GM04503 (cell line): ENCODE measurements at places on chromosomes 13 and 19.

DNA sequence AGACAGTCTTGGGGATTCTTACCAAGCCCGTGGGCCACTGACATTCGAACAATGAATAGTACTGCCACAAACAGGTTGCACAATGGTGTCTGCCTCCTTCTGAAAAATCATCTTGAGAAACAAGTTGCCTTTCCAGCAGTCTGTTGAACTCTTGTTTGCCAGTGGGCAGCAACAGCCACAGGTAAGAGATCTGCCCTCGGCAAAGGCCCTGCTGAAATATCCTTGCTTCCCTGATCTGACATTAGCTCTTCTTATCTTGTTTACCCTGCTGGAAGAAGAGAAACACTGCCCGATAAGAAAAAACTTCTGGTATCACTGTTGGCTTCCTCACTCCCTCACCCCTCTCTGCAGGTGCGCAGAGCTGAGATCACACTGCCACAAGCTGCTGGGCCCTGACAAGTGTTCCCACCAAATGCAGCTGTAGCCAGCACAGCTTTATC lies 2.0 kb downstream of the DOCK9 start:
- no peak for DNase-seq

- DNase-seq: no peak
These were observed 15.9 kb upstream of the RNF17 start for GRCh38 chr13:24748061-24748400.

GRCh38 chr19:55488986-55489710 lies 912 bp downstream of the SSC5D start:
- DNase-seq: no peak

DNA sequence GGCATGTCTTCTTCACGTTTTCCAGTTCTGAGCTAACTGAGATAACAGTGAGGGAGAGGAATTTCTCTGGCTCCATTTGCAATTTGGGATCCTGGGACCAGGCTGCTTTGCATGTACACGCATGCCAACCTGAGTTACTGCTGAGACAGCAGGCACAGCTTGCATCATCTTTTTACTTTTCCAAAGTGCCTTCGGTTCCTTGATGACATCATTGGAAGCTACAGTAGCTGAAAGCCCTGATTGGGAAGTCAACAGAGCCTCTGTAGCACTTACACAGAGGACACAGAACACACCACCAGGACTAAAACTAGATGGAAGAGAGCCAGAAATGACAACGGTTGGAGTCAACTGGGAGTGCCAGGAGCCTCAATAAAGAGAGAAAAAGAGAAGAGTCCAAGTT lies 399.1 kb upstream of the GPC6 start:
- no peak for DNase-seq

DNA sequence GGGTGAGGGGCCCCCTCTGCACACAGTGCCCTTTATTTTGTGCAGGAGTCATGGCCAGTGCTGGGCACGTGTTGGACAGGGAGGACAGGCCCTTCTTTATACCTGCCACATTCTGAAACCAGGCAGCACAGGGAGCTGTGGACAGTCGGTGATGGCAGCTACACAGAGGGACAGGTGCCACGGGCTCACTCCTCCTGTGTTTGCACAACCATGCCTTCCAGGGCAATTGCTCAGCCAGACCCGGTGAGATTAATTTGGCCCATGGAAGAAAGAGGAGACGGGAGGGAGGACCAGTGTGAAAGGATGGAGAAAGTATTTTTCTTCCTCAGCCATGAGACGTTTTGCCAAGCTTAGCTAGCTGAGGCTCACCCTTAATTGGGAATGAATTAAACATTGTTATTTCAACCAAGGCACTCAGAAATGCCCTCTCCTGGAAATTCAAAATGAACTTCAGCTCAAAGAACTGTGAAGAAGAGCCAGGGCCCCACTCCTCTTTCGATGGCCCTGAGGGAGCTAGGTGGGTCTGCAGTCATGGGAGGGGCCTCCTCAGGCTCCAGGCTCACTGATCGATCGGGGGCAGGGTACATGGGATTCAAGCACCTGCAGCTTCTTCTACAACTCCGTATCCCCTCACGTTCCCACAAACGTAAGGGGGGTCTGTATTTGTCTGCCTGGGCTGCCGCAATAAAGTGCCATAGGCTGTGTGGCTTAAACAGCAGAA lies 41.2 kb downstream of the SHISA2 start:
- no peak for DNase-seq

GRCh38 chr19:30361107-30361447 lies 11.1 kb upstream of the ZNF536 start:
- no peak for DNase-seq

DNA sequence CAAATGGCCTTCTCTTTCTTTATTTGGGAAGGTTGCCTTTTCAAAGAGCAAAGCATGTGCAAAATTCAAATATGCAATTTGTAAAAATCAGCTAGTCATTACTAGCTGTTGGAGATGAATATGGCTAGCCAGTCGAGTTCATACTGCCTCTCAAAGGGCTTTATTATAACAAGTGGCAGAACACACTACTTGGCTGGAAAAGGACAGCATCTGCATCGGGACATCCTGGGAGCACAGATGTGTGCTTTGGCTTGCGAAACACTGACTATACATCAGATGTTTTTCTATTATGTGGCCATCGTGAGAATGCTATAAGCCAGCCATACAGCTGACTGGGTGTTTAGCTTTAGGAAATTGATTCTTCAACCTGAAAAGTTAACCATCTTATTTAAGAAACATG lies 424.2 kb downstream of the KCTD12 start:
- DNase-seq: no peak

GRCh38 chr13:79485014-79485811 lies 4.3 kb downstream of the NDFIP2 start:
- peak; percentile 86 for DNase-seq

DNA sequence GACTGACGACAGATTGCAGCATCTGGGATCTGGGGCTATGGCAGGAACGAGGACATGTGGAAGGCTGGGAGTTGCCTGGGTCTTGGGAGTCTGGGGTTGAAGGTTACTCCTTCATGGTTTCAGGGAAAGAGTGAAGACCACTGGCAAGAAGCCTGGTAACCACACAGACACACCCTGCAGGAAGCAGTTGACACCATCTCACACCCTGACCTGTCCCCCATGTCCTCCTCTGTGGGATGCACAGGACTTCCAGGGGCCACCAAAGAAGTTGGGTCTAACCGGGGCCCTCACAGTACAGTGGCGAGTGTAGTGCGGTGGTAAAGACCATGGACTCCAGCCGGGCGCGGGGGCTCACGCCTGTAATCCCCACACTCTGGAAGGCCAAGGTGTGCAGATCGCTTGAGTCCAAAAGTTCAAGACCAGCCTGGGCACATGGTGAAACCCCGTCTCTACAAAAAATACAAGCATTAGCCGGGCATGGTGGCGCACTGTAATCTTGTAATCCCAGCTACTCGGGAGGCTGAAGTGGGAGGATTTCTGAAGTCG lies 10.6 kb upstream of the FFAR2 start:
- no peak for DNase-seq

DNA sequence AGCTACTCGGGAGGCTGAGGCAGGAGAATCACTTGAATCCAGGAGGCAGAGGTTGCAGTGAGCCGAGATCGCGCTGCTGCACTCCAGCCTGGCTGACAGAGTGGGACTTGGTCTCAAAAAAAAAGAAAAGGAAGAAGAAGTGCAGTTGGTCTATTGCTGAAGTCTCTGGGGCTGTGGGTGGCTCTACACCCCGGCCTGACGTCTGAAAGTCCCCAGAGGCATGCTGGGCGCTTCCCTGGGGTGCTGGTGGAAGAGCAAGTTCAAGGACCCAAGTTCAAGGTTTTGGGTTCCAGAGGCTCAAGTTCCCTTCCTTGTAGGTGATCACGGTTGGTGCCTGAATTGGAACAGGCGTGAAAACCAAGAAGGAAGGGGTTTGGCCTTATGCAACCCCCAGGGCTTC lies 3.8 kb downstream of the HCN2 start:
- DNase-seq: no peak

DNA sequence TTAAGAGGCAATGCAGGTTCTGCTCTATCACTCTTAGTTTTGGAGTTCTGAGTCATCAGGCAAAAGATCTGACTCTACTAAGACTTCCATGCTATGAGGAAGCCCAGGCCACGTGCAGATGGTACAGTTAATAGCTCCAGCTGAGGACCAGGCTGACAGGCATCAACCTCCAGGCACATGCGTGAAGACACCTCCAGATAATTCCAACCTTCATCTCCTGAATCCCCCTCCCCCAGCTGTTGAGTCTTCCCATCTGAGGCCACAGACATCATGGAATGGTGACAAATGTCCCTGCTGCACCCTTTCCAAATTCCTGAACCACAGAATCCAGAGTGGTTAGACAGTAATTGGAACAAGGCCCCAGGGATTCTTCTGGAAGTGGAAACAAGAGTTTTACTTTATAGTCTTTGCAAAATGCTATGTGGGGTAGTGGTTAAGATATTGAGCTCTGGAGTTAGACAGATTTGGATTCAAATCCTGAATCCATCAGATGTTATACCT lies 183.8 kb downstream of the KLF5 start:
- no peak for DNase-seq
